ENCODE measurements at places on chromosomes 1 and 21.

DNA sequence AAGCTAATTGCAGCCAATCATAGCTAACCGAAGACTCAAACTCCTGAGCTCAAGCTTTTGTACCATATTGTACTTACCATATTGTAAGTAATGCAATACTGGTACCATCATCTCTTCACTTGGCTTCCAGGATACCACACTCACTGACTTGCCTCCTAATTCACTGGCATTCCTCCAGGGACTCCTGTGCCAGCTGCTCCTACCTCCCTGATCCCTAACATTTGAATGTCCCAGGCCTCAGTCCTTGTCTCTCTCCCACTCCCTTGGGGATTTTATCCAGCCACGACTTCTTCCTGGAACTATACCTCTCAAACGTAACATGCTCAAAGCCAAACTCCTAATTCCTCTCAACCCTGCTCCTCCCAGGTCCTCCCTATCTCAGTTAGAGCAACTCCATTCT, 33.8 kb downstream of the USP48 start:
- DNase-seq, result no peak

DNA sequence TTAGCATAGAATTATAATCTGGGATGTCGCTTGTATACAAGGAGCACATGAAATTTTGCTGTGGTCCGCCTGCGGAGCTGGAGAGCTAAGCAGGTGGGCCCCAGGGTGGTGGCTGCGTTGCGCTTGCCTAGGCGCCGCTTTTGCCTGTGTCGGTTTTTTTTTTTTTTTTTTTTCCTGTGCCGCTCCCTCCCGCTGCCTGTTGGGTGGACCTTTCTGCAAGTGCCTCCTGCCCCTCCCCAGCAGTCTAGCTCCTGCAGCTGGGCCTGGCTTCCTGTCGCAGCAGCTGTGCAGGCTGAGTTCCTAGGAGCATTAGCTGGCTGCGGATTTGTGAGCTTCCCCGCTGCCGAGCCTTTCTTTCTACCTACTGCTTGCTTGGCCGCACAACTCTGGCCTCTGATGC, 20.6 kb downstream of the PYHIN1 start:
- DNase-seq, result no peak

- DNase-seq, result no peak
Observed at GRCh38 chr1:225772848-225773247, 4.8 kb upstream of the SRP9 start.

GRCh38 chr1:2108213-2108876, 58.1 kb downstream of the PRKCZ start:
- DNase-seq, result peak; percentile 32

DNA sequence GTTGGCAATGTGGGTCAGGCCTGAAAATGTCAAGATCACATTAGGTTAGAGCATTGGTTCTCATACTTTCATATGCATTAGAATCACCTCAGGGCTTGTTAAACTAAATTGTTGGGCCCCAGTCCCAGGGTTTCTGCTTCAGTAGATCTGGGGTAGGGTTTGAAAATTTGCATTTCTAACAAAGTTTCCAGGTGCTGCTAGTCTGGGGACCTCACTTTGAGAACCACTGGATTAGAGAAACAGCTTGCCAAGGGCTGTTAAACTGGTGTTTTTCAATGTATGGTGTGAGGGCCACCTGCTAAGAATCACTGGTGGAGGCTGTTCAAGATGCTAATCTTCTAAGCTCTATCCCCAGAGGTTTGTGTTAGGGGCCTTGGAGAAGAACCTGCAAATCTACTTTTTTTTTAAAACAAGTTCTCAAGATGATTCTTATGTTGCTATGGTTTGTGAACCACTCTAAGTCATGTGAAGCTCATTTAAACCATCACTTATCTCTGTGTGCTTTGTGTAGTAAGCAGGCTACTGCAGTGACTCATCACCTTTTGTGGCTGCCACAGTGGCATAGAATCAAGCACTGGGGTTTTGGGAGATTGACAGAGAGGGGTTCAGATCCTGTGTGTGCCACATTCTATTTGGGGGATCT, 152.2 kb downstream of the S1PR1 start:
- DNase-seq, result peak; percentile 47

GRCh38 chr1:14602136-14602535, 3.7 kb downstream of the KAZN start:
- no peak for DNase-seq

DNA sequence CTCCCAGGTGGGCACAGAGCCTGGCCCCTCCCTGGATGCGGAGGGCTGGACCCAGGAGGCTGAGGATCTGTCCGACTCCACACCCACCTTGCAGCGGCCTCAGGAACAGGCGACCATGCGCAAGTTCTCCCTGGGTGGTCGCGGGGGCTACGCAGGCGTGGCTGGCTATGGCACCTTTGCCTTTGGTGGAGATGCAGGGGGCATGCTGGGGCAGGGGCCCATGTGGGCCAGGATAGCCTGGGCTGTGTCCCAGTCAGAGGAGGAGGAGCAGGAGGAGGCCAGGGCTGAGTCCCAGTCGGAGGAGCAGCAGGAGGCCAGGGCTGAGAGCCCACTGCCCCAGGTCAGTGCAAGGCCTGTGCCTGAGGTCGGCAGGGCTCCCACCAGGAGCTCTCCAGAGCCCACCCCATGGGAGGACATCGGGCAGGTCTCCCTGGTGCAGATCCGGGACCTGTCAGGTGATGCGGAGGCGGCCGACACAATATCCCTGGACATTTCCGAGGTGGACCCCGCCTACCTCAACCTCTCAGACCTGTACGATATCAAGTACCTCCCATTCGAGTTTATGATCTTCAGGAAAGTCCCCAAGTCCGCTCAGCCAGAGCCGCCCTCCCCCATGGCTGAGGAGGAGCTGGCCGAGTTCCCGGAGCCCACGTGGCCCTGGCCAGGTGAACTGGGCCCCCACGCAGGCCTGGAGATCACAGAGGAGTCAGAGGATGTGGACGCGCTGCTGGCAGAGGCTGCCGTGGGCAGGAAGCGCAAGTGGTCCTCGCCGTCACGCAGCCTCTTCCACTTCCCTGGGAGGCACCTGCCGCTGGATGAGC, 34.2 kb downstream of the TRIM11 start:
- DNase-seq, result no peak

GRCh38 chr1:201220388-201220715, 29.7 kb downstream of the IGFN1 start:
- DNase-seq, result no peak

GRCh38 chr1:25021591-25022215, 91.6 kb upstream of the RUNX3 start:
- DNase-seq, result no peak

DNA sequence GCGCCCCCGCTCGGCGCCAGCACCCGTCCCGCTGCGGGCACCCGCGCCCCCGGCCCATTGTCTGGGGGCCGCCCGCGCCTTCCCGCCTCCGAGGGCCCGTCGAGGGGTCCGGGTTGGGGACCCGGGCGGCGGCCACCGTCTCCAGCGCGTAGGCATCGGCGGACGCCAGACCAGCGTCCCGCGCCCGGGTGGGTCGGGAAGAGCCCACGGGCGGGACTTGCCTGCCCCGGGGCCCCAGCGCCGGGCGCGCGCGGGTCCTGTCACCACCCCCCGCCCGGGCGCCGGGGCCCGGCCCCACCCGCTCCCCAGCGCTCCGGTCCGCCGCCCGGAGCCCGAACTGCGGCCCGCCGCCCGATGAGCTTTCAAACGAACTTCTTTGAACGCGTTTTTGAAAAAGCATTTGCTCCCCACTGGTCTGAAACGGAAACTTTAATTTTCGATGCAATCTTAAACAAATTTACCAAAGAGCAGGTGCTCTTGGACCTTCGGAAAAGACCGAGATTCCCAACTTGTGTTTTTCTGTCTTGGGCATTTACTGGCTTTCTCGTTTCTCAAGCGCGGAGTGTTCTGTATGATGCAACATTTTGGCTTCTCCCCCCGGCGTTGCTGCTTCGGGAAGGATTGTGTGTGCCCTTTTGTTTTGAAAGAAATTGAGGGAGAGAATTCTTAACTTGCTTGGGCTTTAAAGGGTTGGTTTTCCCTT, 615 bp downstream of the CLIC4 start:
- peak; percentile 35 for DNase-seq

GRCh38 chr1:11285883-11286734, 13.1 kb downstream of the UBIAD1 start:
- no peak for DNase-seq

DNA sequence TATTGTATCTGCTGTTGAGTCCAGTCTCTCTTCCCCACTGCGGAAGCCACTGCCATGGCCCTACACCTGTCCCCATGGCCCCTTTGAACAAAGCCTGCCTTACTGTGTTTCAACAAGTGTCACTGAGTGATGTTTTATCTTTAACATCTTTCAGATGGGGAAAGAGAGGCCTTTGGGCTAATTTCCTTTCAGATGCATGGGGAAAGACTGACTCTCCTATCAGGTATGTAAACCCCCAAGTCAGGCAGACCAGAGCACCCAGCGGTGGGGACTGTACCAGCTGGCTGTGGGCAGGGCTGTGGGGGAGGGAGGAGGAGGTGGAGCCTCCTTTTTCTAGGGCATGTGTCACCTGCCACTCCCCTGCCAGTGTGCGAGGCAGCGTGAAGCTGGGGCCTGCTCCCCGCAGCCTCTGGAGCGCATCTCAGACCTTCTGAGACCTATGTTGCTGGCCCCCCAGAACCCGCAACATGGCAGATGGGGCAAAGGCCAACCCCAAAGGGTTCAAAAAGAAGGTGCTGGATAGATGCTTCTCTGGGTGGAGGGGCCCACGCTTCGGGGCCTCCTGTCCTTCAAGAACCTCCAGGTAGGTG, at the start of gene PLA2G2F:
Gene PLA2G2F (plus strand): TSS at position 363 of the 590 bp plus-strand sequence. CDS start 105 bp downstream, at position 468.
- no peak for DNase-seq

- no peak for DNase-seq
Observed at GRCh38 chr21:16713331-16714117, 799.3 kb upstream of the CXADR start.

DNA sequence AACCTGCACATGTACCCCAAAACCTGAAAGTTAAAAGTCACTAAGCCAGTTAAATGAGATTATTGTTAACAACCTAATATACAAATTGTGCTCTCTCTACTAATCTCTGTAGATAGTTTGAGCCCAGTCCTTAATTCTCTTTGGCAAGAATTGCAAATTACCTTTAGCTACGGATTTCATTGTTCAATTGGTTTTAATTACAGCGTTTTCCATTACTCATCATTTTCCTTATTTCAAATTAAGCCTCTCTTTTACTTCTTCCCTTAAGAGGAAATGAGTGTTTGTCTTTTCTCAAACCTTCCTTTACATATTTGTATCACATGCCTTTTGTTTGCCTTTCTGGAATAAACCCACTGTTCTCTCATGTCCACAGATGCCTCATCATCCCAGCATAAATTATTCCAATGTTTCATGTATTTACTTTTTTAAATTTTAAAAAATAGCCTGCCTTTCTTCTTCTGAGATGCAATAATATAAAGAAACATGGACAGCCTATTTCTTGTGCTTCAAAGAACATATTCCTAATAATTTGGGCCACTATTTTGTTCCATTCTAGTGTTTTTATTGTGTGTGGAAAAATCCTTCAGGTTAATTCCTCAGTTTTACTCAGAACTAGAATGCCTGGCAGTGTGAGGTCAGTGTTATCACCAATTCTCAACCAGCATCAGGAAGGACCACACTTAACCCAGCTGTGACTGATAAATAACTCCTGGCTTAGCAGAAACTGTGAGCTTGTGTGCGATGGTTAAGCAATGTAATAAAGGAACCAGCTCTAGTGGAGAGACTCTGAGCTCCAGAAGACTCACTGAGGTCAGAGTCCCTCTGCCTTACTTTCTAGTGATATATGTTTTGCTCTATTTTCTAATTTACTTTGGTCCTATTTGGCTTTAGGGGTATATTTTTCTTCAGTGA, 600.5 kb downstream of the LTN1 start:
- DNase-seq, result no peak

GRCh38 chr21:43645136-43645891, 14.0 kb downstream of the HSF2BP start:
- no peak for DNase-seq

DNA sequence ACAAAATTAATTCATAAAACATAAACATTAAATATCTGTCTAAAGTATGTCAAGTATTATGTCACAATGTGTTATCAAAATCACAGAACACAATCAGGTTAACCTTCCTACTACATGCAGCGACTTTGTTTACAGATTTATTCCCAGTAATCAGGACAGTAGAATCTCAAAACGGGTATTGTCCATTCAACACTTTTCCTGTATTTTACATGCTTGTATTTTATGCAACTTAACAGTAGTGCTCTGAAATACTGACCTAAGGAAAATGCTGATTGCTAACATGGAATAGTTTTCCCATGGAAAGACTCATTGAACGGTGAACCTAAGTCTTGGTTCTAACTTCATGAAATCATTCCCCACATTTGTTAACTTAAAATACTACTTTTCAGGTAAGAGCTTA, 2.3 kb downstream of the SERBP1 start:
- DNase-seq, result no peak

DNA sequence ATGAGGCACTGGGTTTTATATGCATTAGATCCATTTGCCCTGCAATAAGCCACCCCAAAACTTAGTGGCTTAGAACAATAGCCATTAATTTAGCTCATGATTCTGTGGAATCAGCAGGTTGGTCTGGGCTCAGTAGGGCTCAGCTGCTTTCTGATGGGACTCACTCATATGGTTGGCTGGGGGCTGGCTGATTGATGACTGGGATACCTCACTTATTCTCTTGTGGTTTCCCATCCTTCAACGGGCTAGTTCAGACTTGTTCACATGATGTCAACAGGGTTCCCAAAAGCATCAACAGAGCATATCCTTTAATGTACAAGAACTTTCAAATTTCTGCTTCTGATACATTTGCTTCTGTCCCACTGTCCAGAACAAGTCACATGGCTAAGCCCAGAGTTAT, 43.2 kb downstream of the DNM3 start:
- DNase-seq, result no peak

DNA sequence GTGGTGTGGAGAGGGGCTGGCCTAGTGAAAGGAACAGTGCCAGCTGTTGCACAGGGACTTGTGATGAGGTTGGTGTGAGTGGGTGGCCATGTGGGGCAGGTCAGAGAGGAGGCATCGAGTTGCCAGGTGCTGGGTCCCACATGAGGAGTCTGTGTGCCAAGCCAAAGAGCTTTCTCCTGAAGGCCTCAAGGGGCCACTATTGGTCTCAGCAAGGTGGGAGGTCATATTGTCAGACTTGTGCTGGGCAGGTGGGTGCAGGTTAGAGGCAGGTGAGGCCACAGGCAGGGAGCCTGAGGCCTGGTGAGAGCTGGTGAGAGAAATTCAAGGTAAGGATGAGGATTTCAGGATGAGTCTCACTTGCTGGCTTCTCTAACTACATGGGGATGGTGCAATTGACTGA, 256.8 kb downstream of the DISC1 start:
- no peak for DNase-seq

- DNase-seq, result no peak
Observed at GRCh38 chr1:114333690-114334089, 177.3 kb downstream of the TRIM33 start.

Measured in stimulated activated CD8-positive, alpha-beta memory T cell treated with anti-CD3 and anti-CD28 coated beads, Interleukin-4, amount 100 ng/mL, for 48 hours (primary cell).